ENCODE measurements at places on chromosomes 2 and 18. TPM values are rescaled to one million over a fixed set of nuclear protein-coding genes. Genes with fewer than 3 reads are reported as not detected.

The SCYGR2 gene
- not detected for total RNA-seq

The ITGA4 gene
- 83.0 TPM for total RNA-seq

The KCNK3 gene
- total RNA-seq = 0.44 TPM

The FAP gene
- total RNA-seq = 269 TPM

The GPBAR1 gene
- total RNA-seq = 0.12 TPM

The CAPN14 gene
- 0.12 TPM for total RNA-seq

The GKN1 gene
- not detected for total RNA-seq

The DLX1 gene
- not detected for total RNA-seq

The VIT gene
- 0.37 TPM for total RNA-seq

The CACNB4 gene
- 0.33 TPM for total RNA-seq

The NT5DC4 gene
- total RNA-seq = 0.11 TPM

The POTEC gene
- total RNA-seq = not detected

The DOK6 gene
- 1.2 TPM for total RNA-seq

The FEV gene
- not detected for total RNA-seq

All from uterine smooth muscle cell (primary cell).